ENCODE measurements at places on chromosomes 13 and 19.

DNA sequence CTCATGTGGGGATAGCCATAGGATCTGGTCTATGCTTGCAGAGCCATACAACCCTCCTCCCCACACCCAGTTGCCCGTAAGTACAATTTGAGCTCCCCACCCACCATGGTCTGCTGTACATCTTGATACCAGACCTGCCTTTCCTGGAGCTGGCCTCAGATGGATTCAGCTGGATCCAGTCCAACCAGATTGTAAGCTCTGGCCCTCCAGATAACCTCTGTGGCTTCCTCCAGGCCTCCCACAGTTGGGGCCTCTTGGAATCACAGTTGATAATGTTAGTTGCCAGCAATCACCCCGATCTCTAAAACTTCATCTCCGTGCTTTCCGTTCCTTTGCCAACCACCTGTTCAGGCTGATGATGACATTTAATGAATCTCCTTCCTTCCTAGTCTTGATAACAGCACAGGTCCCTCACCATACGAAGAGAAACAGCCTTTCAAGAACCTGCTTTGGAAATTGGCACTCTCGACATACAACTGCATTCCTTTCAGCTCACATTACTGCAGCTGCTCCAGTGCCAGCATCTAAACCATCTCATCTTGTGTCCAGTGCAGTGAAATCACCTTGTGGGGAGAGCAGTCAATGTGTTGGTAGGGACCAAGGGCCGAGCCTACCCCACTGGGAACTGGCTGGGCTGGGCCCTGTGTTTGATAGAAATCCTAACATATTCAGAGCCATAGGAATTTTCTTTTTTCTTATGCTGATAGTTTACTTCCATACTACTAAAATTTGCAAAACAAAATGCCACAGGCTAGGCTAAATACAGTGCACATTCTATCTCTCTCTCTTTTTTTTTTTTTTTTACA, 15.1 kb upstream of the FOXO1 start:
- no peak for DNase-seq

- DNase-seq: no peak
These were observed 15.9 kb downstream of the SUGP1 start for GRCh38 chr19:19304186-19304965.

DNA sequence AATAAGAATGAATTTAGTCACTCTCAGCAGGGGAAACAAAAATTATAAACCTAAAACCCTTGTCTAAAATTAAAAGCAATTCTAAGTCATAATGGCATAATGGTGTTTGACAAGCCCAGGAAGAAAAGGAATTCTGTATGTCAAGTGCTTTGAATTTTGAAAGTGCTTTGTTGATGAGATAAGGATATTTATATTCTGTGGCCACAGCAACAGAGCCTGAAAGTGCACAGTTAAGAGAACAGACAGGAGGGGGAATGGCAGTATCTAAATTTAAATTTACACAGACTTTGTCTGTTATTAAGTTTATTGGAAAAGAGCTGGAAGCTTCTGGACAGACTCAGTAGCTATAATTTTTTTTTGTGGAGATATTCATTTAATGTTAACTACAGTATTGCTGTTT, 69.8 kb downstream of the OLFM4 start:
- DNase-seq: no peak

DNA sequence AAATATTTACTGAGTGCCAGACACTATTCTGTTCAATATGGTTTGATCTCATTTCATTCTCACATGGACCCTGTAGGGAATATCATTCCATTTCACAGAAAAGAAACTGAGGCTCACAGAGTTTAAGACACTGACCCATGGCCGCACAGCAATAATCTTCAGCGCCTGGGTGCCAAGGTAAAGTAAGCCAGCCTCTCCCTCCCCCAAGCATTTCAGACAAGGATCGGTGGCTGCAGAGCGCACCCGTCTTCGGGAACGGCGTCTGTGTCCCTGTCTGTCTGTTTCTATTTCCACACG, 4.3 kb upstream of the PDE4A start:
- no peak for DNase-seq

GRCh38 chr19:33497131-33497777, 24.3 kb downstream of the PEPD start:
- no peak for DNase-seq

DNA sequence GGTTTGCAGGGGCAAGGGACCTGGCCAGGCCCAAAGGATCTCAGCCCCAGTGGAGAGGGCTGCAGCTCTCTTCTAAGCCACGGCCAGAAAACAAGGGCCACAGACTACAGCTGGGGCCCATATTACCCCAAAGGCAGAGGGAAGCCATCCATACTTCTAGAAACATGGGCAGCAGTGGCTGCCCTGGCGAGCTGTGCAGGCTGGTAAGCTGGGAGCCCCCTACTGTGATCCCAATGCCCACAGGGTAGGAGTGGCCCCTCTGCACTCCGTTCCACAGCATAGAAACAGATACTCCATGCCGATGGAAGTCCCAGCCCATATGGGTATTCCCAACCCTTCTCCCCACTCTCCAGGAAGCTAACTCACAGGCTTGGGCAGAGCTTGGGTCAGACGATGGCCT, 25.1 kb downstream of the VSTM2B start:
- DNase-seq: no peak
